ENCODE measurements at places on chromosomes 12 and 14.
A peak's percentile ranks its signal among the peaks of the same experiment; 100 is the strongest.

- DNase-seq: peak; percentile 48
Measured at GRCh38 chr14:59284059-59284458, 95.6 kb downstream of the DAAM1 start.

GRCh38 chr12:104998423-104999346 is 12.6 kb downstream of the NOPCHAP1 start:
- DNase-seq: no peak

- DNase-seq: no peak
Measured at GRCh38 chr14:102802834-102803523, 25.7 kb downstream of the TRAF3 start.

DNA sequence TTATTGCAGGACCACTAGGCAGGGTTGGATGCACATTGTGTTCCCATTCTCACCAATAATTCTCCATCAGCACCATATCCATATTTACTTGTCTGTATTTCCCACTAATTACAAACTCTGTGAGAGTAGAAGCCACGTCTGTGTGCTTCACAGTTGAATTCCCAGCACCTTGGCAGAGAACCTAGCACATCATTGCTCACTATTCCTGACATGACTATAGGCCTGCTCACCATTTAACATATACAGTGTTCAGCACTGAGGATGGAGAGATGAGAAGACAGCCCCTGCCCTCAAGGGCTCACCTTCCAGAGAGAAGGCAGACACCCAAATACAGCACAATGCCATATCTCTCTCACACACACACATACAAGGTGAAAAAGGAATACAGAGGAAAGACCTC is 5.0 kb downstream of the DAD1 start:
- DNase-seq: no peak

DNA sequence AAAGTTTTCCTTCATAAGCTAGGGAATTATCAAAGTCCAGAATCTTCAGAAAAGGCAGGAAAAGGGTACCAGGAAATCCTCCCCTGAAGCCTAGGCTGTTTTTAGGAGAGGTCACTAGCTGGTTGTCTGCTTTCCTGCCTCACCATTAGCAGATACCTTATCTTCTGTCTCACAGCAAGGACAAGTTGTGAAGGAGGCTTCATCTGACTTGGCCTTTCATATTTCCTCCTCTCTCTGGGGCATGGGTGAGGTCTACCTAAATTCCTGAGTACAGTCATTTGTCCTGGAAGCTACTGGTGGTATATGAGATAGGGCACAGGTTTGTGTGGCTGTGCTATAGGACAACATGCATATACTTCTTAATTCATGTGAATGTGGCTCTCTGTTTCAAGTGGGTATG is 2.3 kb downstream of the FOXJ2 start:
- no peak for DNase-seq

GRCh38 chr12:109760930-109761921 is 47.6 kb downstream of the FAM222A start:
- DNase-seq: no peak

- no peak for DNase-seq
Measured at GRCh38 chr14:51295646-51296263, 55.7 kb downstream of the TMX1 start.

- no peak for DNase-seq
Measured at GRCh38 chr12:77601069-77601468, 229.6 kb upstream of the NAV3 start.

- no peak for DNase-seq
Measured at GRCh38 chr12:97938031-97938430, 475.4 kb downstream of the RMST start.

- DNase-seq: no peak
Measured at GRCh38 chr14:79161571-79161970, 991.4 kb downstream of the NRXN3 start.

- no peak for DNase-seq
Measured at GRCh38 chr14:32480337-32480736, 151.2 kb downstream of the AKAP6 start.

GRCh38 chr14:53515276-53515675 is 362.2 kb upstream of the DDHD1 start:
- DNase-seq: no peak

GRCh38 chr14:105018414-105018813 is 2.5 kb downstream of the CDCA4 start:
- no peak for DNase-seq

GRCh38 chr12:11686120-11686519 is 36.6 kb downstream of the ETV6 start:
- DNase-seq: no peak

DNA sequence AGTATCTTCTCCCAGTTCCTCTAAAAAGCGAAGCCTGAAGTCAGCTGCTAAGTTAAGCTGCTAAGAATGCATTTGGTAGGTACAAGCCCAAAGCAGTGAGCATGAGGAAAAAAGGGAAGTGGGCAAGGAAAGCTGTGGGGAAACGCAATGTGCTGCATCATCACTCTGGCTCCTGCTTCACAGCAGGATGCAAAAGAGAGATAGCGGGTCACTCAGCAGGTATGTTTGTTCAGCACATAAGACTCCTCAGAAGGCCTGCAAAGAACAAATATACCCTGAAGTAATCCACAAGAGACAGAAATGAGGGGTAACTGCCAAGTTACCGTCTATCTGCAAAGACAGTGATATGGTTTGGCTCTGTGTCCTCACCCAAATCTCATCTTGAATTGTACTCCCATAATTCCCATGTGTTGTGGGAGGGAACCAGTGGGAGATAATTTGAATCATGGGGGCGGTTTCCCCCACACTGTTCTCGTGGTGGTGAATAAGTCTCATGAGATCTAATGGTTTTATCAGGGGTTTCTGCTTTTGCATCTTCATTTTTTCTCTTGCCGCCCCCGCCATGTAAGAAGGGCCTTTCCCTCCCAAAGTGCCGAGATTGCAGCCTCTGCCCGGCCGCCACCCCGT is 127.4 kb upstream of the EGLN3 start:
- DNase-seq: peak; percentile 78

GRCh38 chr12:104602896-104603295 is 146.1 kb downstream of the CHST11 start:
- peak; percentile 47 for DNase-seq

- DNase-seq: no peak
Measured at GRCh38 chr12:97142737-97143410, 235.8 kb downstream of the NEDD1 start.

- DNase-seq: peak; percentile 54
Measured at GRCh38 chr12:49588721-49589516, 16.5 kb downstream of the FAM186B start.

DNA sequence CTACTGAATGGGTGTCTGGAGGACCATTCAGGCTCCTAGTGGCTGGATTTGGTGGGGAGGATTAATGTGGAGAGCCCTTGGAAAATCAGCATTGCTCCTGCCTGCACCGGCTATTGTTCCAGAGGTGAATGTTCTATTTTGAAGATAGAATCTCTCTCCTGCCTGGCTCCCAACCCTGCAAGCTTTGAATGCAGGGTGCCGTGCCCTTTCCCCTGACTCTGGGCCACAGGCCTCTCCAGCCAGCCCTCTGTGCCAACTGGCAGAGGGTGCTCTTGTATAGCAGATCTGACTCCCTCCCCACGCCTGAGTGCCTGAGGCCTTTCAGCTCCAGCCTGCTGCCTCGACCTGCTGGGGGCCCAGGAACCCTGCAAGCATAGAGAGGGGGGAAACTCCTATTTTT is 106.8 kb downstream of the TMEM260 start:
- no peak for DNase-seq

DNA sequence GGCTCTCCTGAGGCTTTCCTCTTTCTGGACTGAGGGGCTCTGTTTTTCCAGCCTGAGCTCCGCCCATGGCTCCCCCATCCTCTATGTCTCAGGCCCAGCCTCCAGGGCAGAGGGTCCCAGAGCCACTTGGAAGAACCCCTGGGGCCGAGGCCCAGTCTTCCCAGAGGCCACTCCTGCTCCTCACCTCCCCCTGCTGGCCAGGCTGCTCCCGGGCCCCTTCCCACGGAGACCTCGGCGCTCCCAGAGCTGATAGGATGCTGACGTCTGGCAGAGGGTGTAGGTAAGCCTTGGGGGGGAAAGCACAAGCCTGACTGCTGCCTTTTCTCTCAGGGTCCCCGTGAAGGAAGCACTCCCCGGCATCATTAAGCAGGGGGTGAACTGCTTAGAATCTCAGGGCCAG is 51.4 kb downstream of the ERH start:
- peak; percentile 33 for DNase-seq

- no peak for DNase-seq
Measured at GRCh38 chr12:40716037-40716436, 23.8 kb downstream of the CNTN1 start.

DNA sequence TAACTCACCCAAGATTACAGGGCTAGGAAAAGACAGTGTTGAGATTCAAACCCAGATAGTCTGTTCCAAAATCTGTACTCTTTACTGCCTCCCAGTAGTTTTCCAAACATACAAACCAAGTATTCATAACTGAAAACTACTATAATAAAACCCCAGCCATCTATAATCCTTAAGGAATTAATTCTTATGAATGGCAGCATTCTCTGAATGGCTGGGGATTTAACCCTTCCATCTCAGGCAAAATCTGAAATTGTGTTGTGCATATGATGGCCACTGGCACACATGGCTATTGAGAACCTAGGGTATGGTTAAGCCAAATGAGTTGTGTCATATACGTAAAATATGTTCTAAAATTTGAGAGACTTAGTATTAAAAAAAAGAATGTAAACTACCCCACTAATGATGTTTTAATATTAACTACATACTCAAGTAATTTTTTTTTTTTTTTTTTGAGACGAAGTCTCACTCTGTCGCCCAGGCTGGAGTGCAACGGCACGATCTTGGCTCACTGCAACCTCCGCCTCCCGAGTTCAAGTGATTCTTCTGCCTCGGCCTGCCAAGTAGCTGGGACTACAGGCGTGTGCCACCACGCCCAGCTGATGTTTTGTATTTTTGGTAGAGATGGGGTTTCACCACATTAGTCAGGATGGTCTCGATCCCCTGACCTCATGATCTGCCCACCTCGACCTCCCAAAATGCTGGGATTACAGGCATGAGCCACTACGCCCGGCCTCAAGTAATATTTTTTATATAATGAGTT is 16.7 kb downstream of the PPP1R13B start:
- no peak for DNase-seq

- no peak for DNase-seq
Measured at GRCh38 chr14:95557291-95557690, 22.4 kb downstream of the GLRX5 start.

DNA sequence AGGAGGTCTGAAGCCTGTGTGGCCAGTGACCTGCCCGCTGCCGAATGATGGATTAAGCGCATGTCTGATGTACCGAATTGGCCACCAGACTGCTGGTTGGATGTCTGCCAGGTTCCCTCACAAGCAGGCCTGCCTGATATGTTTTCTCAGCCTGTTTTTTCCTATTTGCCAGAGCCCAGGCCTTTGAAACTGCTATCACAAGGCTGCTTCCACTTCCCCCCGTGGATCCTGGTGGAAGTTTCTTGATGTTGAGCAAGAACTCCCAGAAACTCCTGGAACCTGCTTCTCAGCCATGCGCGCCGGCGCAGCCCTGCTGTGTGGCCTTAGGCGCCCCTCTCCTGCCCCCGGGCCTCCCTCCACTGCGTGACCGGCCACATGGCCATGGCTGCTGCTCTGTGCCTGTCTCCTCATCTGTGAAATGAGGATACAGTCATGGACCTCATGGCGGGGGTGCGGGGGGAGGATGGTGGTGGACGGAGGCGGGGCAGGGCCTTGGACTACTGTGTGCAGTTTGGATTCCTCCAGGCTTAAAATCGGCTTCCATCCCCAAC is 56.6 kb downstream of the CALM1 start:
- no peak for DNase-seq

GRCh38 chr12:13204428-13204827 is 7.9 kb downstream of the EMP1 start:
- DNase-seq: no peak

DNA sequence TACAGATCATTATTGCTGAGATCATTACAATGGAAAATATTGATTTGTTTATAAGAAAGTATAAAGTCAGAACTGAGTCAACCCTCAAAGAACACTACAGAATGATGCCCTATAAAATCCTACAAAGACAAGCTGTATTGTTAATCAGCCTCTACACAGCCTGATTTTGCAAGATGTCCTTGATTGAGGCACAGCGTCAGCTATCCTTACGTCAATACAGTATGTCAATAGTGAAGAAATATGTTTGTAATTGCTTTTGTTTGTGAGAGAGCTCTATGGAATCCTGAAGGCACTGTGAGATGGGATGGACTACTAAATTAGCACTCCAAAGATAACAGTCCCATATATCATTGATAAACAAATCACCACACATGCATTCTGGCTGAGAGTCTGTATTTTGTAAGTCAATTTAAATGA is 70.7 kb downstream of the RASSF9 start:
- no peak for DNase-seq

- DNase-seq: no peak
Measured at GRCh38 chr12:19574601-19575000, 135.3 kb downstream of the AEBP2 start.

GRCh38 chr12:46763230-46763629 is 62.6 kb downstream of the SLC38A4 start:
- peak; percentile 14 for DNase-seq

DNA sequence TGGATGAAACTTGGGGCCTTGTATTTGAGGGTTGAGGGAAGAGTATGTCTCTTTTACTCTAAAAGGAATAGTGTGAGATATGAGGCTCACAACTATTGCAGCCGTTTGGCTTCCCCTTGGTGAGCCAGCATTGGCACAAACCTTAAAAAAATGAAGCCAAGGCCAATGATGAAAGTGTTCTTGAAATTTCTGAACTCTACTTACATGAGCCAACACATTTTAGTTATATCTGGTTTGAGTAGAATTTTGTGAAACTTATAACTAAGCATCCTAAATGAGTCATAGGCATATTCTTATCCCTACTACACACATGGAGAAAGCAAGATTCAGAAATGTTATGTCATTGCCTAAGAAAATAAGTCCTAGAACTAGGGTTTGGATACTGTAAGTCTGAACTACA is 55.3 kb upstream of the ACSS3 start:
- no peak for DNase-seq

DNA sequence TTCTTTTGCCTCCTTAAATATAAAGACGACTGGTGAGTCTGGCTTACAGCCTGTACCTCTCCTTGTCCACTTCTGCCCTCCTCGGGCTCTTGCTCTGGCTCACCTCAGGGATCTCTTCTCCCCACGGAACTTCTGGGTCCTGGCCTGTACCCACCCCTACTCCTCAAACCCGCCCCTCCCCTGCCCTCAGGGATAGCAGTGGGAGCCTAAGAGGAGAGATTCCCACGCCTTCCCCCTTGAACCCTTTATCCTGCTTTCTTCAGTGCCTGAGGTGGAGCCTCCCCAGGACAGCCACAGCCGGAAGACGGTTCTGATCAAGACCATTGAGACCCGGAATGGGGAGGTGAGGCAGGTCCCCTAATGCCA is 2.7 kb downstream of the PRPH start:
- DNase-seq: no peak

DNA sequence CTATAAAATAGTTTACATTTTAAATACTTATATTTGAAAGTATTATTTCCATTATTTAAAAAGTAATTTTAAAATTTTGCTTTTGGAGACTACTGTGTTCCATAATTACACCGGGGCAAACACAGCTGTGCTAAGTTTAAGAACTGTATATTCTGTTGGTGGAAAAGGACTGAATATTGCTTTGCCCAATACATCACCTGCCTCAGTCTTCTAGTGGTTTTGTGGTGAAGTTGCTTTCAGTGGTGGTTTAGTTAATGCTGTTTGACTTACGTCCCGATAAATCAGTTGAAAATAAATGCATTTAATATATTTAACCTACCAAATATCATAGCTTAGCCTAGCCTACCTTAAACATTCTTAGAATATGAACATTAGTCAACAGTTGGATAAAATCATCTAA is 23.4 kb downstream of the FBXO34 start:
- no peak for DNase-seq
